ENCODE measurements at places on chromosomes 5 and 9.
A peak's percentile ranks its signal among the peaks of the same experiment; 100 is the strongest.

DNA sequence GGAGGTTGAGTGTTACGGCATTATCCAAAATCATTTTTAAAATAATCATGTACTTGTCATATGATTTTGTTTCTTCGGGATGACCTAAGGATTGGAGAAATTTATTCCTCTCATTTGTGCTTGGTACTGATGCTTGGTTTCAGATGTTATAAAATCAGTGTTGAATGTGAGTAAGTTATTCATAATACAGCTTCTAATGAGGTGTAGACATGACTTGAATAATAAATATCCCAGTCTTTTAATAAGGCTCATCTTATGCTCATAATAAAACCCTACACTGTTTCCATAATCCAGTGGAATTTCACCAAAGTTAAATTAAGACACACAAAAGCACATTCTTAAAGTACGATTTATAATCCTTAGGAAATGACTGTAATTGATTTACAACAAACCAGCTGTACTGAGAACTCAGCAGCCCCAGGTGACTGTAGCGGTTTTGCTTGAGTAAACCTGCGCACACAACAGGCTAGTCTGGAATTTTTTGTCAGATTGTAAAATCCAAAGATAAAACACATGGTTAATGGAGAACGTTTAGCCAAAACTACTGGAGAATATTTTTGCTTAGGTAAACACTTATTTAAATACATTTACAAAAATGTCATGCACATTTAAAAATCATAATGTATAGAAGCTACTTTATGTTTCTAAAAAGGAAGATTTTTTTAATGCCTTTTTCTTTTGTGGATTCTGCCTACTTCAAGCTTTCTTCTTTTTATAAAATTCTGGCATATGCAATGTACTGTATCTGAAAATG is 609.8 kb upstream of the GRAMD2B start:
- peak; percentile 5 for DNase-seq

DNA sequence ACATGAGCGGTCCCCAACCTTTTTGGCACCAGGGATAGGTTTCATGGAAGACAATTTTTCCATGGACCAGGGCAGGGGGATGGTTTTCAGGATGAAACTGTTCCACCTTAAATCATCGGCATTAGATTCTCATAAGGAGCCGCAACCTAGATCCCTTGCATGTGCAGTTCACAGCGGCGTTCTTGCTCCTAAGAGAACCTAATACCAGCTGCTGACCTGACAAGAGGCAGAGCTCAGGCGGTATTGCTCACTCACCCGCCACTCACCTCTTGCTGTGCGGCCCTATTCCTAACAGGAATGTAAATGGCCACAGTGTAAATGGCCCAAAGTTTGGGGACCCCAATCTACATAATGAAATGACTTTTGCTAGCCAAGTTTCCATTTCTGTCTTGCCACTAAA is 3.1 kb upstream of the PLIN2 start:
- DNase-seq, result peak; percentile 24

GRCh38 chr9:101326501-101326900 is 58.3 kb downstream of the BAAT start:
- DNase-seq, result peak; percentile 19

GRCh38 chr9:134519375-134520070 is 122.1 kb upstream of the COL5A1 start:
- DNase-seq, result no peak

GRCh38 chr5:79936002-79936645 is 54.9 kb downstream of the MTX3 start:
- DNase-seq, result no peak

GRCh38 chr9:17881371-17881770 is 302.5 kb downstream of the SH3GL2 start:
- DNase-seq, result no peak

GRCh38 chr9:20508242-20508641 is 114.1 kb downstream of the MLLT3 start:
- DNase-seq, result peak; percentile 22

DNA sequence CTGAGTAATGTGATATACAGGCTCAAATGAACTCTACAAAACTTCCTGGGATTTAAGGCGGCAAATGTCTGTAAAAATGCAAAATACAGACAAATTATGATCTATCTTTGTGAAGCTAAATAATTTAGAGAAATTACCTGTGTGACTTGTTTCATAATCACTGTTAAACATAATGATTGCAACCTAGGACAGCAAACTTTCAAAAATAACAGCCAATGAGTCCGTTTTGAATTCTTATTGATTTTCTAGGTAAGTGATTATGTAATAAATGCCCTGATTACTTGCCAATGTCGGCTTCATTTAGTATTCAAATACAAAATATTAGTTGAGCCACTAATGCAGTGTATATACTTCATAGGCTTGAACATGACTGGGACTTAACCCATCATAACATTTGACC is 238.2 kb upstream of the DAB2 start:
- DNase-seq, result no peak

DNA sequence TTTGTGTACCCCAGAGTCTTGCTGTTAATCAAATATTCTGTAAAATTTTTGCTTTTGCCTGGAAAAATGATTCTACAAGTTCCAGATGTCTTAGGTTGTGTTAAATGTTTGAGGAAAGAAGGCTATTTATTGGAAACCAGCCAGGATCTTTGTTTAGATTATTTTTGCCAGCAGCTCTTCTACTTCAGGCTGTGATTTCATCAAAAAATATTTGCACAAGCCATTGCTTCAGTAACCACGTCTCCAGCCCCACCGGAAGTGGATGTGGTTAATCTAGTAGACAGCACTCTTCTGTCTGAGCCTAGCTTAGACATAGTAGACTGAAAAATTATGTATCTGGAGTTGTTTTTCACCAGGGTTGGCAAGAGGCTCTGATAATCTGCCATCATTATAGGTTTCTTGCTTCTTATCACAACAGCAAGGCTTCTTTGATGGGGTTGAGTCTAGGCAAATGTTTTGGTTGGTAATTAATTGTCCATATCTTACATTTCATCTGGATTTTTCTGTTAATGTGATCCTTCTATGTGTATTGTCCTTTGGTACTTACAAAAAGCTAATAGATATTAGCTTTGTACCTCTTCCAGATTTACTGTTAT is 17.1 kb downstream of the KCTD16 start:
- no peak for DNase-seq

GRCh38 chr5:98314292-98314691 is 459.2 kb upstream of the RGMB start:
- no peak for DNase-seq

- DNase-seq, result no peak
Measured at GRCh38 chr9:92242260-92243136, 51.0 kb downstream of the IARS1 start.

- DNase-seq, result no peak
Measured at GRCh38 chr9:95010431-95010838, 283.9 kb downstream of the AOPEP start.

DNA sequence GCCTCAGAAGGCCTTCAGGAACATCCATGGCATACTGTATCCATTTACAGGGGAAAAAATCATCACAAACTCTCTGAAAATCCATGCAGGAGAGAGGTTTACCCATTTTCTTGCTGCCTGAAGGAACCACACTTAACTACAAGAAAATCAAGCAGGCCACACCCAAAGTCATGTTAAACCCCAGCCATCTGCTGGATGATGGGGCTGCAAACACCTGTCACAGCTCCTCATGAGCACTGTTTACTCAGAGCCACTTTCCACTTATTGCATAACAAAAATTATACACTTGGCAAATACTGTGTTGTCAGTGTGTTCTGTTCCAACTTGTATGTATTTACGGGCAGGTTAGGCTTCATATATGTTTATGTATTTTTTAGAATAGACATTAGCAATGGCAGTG is 35.8 kb downstream of the PPIC start:
- peak; percentile 90 for DNase-seq
